Cortex of kidney (tissue), 1 donor: ENCODE measurements at places on chromosomes 6 and 20.

- no peak for DNase-seq
Measured at GRCh38 chr6:29864037-29864810, 36.6 kb downstream of the HLA-G start.

DNA sequence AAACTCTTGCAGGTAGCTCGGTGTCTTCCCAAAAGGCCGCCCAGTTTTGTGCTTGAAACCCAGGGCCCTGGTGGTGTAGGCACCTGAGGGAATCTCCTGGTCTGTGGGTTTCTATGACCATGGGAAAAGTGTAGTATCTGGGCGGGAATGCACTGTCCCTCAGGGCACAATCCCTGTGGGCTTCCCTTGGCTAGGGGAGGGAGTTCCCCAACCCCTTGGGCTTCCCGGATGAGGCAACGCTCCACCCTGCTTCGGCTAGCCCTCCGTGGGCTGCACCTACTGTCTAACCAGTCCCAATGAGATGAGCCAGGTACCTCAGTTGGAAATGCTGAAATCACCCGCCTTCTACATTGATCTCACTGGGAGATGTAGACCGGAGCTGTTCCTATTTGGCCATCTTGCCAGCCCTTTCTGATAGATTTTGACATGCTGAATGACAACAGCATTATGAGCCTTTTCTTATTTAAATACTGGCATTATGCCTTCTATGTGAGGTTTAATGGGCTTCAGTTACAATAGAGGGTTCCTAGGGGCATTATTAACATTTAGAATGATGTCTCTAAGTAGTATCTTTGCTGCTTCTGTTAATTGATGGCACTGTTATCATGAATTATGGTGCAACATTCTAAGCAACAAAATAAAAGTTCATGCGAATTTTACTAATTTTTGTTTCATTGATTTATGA is 133.7 kb upstream of the FLRT3 start:
- DNase-seq, result no peak

DNA sequence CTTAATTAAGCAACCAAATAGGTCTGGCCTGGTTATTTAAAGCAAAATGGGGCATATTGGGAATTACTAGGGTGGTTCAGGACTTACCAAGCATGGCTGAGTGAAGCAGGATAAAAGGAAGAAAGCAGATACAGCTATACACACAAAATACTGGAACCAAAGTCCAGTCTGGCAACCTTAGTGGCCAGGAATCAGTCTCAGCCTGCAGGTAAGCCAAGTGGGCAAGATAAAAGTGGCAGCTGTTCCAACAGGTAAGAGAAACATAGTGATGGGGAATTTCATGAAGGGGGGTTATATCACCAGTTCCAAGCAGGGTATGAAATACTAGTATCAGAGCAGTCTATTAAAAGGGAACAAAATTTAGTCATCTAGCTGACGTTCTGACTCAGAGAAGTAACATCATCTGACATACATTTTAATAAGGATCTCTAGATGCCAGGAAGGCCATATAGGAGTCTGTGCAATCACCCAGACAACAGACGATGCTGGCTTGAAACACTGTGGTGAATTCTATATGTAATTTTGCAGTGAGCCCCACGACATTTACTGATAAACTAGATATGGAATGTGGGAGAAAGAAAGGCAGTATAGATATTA is 292.1 kb upstream of the HSF2 start:
- no peak for DNase-seq

DNA sequence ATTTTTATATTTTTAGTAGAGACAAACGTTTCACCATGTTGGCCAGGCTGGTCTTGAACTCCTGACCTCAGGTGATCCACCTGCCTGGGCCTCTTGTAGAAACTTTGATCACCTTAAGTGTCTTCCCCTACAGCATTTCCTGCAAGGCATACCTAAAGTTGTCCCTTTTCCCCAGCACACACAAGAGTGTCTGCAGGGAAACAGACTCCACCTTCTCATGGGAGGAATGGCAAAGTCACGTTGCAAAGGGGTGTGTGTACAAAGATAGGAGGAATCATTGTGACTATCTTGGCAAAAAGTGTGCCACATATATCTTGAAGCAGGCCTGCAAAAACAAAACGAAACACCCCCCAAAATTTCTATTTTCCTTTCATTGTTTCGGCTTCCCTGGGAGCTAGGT is 160.8 kb upstream of the RNF24 start:
- no peak for DNase-seq

- no peak for DNase-seq
Measured at GRCh38 chr6:142251930-142252445, 49.8 kb upstream of the ADGRG6 start.

DNA sequence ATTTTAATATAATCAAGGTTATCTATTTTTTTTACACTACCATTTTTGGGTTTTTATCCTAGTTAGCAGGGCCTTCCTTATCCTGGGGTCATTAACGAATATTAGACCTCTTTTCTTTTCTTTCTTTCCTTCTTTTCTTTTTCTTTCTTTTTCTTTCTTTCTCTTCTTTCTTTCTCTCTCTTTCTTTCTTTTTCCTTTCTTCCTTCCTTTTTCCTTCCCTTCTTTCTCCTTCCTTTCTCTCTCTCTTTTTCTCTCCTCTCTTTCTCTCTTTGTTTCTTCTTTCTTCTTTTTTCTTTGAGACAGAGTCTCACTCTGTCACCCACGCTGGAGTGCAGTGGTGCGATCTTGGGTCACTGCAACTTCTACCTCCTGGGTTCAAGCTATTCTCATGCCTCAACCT is 120.4 kb upstream of the PDE7B start:
- no peak for DNase-seq

- no peak for DNase-seq
Measured at GRCh38 chr6:63372951-63373533, 53.3 kb upstream of the LGSN start.

GRCh38 chr6:166830185-166830890 is 126.0 kb downstream of the RNASET2 start:
- no peak for DNase-seq

DNA sequence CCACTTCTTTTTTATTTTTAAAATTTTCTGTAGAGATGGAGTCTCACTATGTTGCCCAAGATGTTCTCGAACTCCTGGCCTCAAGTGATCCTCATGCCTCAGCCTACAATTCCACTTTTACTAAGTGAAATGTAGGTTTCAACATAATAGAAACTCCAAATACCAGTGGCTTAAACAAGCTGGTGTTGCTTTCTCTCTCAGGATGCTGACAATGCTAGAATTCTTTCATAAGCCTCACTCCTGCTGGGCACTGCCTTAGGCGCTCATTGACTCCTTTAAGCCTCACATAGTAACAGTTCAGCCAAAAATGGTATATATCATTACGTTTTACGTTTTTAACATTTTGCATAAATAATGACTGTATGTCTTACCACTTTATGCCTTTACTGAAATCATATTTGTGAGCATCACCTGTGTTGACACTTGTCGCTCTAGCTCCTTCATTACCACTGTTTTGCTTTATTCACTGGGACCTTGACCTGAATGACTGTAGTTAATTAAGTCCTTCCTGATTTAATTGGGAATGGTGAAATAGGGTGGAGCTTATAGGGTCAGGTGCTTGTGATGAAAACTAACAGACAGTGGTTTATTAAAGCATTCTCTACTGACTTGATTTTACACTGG is 3.9 kb upstream of the CST9 start:
- no peak for DNase-seq

DNA sequence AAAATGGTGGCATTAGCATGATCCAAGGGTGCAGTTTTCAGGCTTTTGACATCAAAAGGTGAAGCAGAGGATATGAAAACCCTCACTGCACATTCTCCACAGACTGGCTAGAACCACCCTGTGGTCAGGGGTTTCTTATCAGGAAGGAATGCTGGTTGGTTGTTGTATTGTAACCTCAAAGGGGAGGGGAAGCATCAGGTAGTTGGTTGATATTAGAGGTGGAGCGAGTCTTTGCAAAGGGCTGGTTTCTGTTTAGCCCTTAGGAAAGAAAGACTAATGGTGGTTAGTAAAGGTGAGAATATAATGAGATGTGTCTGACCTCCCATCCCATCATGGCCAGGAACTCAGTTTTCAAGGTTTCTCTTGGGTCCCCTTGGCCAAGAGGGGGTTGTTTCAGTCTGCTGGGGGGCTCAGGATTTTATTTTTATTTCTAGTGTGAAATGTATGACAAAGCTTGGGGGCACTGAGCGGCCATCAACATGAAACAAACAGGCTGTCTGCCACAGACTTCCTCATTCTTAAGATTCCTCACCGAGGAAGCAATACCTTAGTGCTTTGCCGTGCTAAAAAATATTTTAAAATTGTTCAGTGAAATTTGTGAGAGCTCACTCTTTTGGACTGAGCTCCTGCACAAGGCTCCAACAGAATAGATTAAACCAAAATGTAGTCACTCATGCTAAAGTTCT is 47.5 kb upstream of the PROKR2 start:
- no peak for DNase-seq

- DNase-seq, result no peak
Measured at GRCh38 chr6:16392010-16392409, 153.6 kb downstream of the GMPR start.

GRCh38 chr6:158452191-158452590 is 107.7 kb upstream of the TMEM181 start:
- DNase-seq, result no peak

GRCh38 chr6:79544939-79545450 is 7.8 kb upstream of the LCA5 start:
- DNase-seq, result no peak

- no peak for DNase-seq
Measured at GRCh38 chr20:23363257-23363649, 1.3 kb downstream of the GZF1 start.

- no peak for DNase-seq
Measured at GRCh38 chr6:6026513-6027205, 19.9 kb upstream of the NRN1 start.

- no peak for DNase-seq
Measured at GRCh38 chr6:132235596-132236280, 165.5 kb downstream of the MOXD1 start.

DNA sequence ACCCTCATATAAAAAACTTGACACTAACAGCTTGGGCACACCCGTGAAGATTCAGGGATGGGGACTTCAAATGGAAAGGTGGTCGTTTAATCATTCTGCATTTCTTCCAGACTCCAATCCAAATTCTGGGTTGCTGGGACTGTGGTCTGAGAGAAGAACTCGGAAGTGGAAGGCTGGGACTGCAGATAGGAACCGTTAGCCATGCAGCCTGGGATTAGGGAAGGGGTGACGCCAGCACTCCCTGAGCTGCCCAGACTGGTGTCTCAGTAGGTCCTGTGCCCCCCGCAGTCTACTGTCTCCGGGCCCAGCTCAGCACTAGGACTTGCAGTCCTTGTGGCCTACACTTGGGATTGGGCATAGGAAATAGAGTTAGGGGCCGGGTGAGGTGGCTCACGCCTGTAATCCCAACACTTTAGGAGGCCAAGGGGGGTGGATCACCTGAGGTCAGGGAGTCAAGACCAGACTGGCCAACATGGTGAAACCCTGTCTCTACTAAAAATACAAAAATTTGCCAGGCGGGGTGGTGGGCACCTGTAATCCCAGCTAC is 511 bp upstream of the CLIC1 start:
- no peak for DNase-seq

GRCh38 chr6:27545271-27546046 is 72.6 kb upstream of the ZNF184 start:
- DNase-seq, result no peak

GRCh38 chr6:109295109-109295773 is 87.0 kb downstream of the CD164 start:
- no peak for DNase-seq

DNA sequence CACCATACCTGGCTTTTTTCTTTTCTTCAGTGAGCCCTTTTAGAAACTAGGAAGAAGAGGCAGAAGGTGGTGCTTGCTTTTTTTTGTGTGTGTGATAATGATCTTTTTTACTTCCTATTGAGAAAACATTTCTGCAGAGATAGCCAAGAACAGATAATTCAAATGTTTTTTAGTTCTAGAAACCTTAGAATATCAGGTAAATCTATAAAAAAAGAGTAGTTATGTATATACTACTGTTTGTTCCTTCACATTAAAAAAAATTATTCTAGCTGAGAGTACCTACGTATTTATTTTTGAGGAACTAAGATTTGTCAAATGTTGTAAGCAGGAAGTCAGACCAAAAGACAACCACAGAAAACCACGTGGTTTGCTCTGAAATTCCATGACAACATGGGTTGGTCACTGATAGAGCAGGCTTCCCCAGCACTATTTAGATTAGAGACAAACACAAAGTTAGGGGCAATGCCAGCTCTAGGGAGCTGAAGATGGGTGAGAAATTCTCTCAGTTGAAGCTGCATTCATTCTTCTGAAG is 12.8 kb downstream of the STK4 start:
- no peak for DNase-seq

GRCh38 chr20:2236256-2236655 is 59.5 kb upstream of the TGM3 start:
- no peak for DNase-seq

- DNase-seq, result no peak
Measured at GRCh38 chr20:34923414-34923813, 32.2 kb downstream of the GSS start.

DNA sequence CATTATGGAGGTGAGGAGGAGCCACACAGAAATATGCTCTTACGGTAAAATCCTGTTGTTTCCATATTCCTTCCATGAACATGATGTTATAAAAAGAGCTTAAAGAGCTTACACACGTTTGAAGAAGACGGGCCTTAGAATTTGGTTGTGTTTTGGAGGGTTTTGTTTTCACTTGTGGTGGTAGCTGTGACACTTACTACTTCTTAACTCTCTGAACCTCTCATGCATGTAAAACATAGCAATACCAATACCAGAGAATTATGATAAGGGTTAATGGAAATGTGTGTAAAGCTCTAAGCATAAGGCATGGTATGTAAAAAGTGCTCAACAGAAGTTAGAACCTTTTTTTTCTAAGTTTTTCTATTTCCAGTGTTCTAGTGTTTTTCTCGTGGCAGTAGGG is 256.1 kb upstream of the KCNQ5 start:
- no peak for DNase-seq

DNA sequence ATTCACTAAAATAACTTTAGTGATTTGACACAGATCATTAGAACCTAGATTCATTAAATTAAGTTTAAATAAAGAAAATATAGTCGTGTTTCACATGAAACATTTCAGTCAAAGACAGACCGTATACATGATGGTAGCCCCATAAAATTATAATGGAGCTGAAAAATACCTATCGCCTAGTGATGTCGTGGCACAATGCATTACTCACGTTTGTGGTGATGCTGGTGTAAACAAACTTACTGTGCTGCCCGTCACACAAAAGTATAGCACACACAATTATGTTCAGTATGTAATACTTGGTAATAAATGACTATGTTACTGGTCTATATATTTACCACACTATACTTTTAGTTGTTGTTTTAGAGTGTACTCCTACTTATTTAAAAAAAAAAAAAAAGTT is 17.3 kb downstream of the DST start:
- DNase-seq, result no peak

- DNase-seq, result no peak
Measured at GRCh38 chr6:151592449-151593159, 98.8 kb downstream of the CCDC170 start.

GRCh38 chr6:116876107-116876506 is 935 bp upstream of the RFX6 start:
- no peak for DNase-seq

DNA sequence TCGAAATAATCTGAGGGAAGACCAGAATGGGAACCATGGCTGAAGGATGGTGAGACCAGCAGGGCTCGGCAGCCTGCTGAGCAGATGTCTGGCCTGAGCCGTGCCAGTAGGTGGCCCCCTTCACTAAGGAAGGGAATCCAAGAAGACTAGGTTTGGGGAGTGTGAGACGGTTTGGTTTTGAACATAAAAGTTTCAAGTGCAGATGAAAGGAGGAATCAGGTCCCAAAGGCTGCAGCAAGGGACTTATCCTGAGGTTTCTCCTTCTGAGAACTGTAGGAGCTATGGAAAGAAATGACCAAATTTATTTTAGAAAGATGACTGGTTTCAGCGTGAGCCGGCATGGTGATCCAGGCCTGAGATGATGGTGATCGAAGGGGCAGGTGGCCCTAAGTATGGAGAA is 4.6 kb upstream of the OSER1 start:
- no peak for DNase-seq
